Endothelial cell (in vitro differentiated cells): ENCODE measurements at places on chromosomes 5 and 9.

DNA sequence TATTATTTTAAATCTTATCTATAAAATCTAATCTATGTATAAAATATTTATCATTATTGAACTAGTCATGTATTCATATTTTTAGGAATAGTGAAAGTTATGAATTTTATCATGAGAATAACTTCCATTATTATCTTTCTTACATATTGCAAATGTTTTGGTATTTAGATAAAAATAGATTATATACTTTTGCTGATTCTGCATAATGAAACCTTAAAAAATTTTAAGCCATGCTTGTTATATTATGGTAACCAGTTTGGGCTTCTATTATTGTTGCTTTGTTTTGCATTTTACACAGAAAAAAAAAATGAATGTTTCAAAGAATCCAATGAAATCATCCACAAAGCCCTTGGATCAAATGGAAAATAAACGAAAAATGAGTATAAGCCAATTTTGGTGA, 772.5 kb downstream of the NR2F1-AS1 start:
- no peak for DNase-seq

GRCh38 chr5:131460867-131461572, 174.0 kb downstream of the RAPGEF6 start:
- DNase-seq: no peak

- DNase-seq: no peak
Observed at GRCh38 chr5:90571147-90571773, 12.7 kb downstream of the ADGRV1 start.

DNA sequence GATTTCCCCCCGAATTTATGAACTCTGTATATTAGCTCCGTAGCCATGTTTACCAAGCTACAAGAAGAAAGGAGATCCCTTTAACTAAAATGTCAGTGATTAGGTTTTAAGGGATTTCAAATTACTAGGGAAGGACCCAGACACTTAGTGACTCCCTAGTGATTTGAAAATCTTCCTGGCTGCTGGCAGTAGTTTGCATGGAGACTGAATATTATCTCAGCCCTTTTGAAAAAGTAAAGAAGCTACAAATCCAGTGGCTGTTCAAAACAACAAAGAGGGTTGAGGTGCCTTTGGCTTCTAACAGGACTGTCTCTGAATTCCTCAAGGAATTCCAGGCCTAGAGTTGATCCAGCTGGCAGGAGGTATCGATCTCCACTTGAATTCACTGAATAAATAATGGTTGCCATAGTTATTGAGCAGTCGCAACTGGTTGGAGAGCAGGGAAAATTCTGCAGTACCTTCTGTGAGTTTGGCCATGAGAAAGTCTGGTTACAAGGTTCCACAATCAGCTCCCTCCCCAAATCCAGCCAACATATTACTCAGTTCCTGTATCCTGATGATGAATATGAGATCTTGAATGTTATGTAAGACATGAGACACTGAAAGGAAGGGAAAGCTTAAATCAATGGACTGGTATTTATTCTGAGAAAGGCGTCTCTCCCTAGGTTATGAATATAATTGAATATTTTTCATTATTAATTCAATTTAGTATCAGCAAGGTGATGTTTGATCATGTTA, 37.7 kb downstream of the NR4A3 start:
- no peak for DNase-seq

- no peak for DNase-seq
Observed at GRCh38 chr5:133480866-133481265, 131.5 kb downstream of the FSTL4 start.

DNA sequence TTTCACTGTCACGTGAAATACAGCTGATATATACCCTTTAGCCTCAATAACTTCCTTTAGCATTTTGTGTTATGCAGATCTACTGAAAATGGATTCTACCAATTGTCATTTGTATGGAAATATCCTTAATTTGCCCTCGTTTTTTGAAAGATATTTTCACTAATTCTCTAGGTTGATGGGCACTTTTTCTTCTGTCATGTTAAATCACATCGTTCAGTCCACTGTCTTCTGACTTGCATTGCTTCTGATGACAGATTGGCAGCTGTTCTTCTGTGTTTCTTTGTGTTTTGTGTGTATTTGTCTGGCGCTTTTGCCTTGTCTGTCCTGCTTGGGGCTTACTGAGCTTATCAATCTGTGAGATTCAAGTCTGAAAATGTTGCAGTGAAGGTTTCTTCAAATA, 9.7 kb upstream of the CLPTM1L start:
- DNase-seq: no peak

DNA sequence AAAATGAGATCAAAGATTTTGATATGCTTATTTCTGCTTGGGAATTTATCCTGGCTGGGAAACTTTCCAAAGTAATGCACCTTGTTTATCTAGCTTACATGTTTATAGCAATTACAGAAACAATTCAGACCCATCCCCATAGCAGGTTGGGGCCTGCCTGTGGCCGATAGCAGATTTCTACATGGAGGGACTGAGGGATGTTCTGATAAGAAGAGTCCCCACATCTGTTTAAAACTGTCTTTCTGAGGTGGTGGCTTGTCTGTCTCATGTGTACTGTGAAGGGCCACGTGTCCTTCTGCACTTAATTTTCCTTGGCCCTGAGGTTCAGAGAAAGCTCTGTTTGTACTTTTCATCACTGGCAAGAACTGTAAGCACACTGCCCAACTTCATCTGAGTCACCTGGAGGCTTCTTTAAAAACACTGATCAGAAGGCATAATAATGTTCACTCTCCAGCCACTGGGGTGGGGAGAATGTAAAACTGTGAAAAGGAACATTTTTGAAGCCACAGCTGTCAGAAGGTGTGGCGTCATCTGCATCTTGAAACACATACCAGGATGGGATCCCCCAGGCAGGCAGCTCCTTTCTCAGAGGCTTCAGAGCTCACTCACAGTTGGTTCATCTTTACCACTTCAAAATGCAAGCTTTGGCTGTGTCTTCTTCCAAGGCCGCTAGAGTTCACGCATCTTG, 80.3 kb downstream of the MAP1B start:
- DNase-seq: no peak

GRCh38 chr5:111779922-111780292, 22.9 kb upstream of the NREP start:
- DNase-seq: no peak
